ENCODE measurements at places on chromosomes 11 and 22.

- peak; percentile 44 for DNase-seq
Measured at GRCh38 chr11:126080161-126080941, 17.7 kb upstream of the CDON start.

GRCh38 chr11:46075928-46076327 lies 45.3 kb downstream of the PHF21A start:
- no peak for DNase-seq

GRCh38 chr11:130553306-130553705 lies 104.9 kb downstream of the ADAMTS15 start:
- no peak for DNase-seq

GRCh38 chr11:8183111-8183510 lies 14.3 kb upstream of the RIC3 start:
- no peak for DNase-seq

DNA sequence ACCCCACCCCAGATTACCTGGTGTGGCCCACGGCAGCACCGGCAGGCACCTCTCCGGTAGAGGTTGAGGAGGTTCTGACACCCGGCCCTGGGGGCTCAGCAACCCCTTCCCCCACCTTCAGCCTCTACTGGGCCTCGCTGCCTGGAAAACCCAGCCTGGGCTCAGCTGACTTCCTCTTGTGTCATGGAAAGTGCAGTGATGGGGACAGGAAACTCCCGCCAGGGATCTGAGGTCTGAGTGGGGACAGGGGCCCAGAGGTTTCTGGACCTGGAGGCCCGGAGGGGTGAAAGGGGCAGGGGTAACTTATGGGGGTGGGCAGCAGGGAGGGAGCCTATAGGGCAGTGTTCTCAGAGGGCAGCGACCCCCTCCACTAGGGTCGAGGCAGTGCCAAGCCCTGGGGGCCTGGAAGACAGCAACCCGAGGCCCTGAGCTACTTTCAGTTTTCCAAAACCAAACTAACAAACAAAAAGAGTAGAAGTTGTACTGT lies 10.0 kb upstream of the CD5 start:
- DNase-seq, result no peak

DNA sequence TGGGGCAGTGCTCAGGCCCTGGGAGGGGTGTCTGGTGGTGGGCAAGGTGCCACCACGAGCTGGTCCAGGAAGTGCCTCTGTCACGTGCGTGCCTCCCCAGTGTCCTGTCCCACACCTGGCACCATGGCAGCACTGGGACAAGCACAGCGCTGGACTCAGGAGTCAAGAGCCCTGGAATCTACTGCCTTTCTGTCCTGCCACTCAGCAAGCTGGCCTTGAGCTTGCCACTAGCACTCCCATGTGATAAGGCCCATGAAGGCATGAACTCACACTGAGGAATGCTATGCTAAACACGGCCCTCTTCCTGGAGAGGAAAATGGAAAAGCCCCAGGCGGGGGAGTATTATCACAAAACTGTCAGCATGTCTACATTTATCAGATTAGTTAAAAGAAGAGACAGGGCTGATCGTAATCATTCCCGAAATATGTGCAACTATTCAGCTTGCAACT lies 50.7 kb upstream of the SLC35C1 start:
- no peak for DNase-seq

DNA sequence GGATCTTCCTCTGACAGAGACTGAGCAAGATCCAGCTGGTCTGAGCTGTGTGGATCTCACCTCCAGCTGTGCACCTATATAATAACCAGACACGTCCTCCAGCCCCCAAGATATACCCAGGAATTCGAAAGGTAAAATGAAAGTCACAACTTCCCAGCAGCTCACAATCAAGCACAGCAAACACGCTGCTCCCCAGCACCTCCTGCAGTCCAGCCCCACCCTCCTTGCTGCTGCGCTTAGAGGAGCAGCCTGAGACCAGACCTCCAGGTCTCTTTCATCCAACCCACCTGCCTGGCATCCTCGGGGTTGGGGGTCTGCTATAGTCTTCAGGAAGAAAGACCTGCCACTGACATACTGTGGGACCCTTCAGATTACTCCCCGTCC lies 3.0 kb upstream of the APOL4 start:
- no peak for DNase-seq
